ENCODE measurements at places on chromosomes 6 and 20. TPM values are rescaled to one million over a fixed set of nuclear protein-coding genes. Genes with fewer than 3 reads are reported as not detected.

GRCh38 chr6:141203902-141204575, 928.7 kb upstream of the GJE1 start:
- no peak for DNase-seq

- peak; percentile 25 for DNase-seq
Measured at GRCh38 chr6:107458672-107459282, 587 bp downstream of the PDSS2 start.

DNA sequence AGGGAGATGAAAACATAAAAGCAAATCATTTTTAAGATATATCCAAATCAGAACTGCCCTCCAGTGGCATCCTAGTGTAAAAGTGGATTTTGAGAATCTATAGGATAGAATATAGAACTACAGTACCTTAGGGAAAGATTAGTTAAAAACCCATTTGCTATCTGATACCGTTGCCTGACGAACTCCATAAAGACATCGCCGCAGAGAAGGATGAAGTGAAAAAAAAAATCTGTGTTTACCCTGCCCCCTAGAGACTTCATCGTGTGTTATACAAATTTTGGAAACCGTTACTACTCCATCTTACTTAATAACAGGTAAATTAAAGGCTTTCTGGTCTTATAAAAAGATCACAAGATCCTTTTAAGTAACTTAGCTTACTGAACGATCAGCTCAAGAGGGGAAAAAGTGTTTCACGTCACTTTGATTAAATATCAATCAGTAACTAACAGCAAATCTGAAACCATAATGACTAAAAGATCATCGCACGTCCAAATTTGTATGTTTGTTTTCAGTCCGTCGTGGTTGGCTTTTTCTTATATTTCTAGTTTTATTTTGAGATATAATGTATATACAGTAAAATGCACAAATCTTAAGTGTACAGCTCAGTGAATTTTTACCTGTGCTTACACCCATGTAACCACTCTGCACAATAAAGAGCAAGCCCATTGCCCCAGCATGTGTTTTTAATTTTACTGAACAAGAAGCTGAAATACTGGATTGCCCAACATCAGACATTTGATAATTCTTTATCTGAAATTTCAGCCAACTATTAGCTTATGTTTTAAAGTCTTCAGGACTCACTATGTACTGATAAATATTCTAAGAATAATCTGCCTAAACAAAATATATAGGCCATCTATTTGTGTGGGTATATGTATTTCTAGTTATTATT, 881 bp upstream of the MCM3 start:
- no peak for DNase-seq

- no peak for DNase-seq
Measured at GRCh38 chr20:1868856-1869255, 26.4 kb upstream of the SIRPA start.

- no peak for DNase-seq
Measured at GRCh38 chr6:132592855-132593254, 3.3 kb upstream of the TAAR5 start.

GRCh38 chr20:12217382-12217781, 299.7 kb downstream of the BTBD3 start:
- DNase-seq, result no peak

- DNase-seq, result no peak
Measured at GRCh38 chr6:38459291-38459690, 180.4 kb downstream of the BTBD9 start.

GRCh38 chr6:151069641-151070040, 170.1 kb upstream of the AKAP12 start:
- DNase-seq, result no peak

GRCh38 chr6:143845033-143845432, 1.9 kb downstream of the LTV1 start:
- DNase-seq, result no peak

DNA sequence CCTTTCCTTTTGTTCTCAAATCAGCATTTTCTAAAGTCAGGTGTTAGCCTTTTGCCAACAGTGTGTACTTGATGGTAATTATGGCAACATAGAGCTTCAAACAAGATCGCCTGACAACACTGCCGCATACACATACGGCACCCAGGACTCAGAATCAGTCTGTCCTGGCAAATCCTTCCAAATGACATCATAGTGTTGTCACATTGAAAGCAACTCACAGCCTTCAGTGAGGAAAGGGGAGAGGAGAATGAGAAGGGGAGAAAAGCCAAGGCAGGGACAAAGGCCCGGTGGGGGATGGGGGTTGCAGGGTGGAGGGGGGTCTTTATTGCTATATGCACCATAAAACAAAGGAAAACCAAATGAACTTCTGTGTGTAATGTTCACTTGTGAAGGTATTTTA, 65.7 kb upstream of the PTGIS start:
- no peak for DNase-seq

DNA sequence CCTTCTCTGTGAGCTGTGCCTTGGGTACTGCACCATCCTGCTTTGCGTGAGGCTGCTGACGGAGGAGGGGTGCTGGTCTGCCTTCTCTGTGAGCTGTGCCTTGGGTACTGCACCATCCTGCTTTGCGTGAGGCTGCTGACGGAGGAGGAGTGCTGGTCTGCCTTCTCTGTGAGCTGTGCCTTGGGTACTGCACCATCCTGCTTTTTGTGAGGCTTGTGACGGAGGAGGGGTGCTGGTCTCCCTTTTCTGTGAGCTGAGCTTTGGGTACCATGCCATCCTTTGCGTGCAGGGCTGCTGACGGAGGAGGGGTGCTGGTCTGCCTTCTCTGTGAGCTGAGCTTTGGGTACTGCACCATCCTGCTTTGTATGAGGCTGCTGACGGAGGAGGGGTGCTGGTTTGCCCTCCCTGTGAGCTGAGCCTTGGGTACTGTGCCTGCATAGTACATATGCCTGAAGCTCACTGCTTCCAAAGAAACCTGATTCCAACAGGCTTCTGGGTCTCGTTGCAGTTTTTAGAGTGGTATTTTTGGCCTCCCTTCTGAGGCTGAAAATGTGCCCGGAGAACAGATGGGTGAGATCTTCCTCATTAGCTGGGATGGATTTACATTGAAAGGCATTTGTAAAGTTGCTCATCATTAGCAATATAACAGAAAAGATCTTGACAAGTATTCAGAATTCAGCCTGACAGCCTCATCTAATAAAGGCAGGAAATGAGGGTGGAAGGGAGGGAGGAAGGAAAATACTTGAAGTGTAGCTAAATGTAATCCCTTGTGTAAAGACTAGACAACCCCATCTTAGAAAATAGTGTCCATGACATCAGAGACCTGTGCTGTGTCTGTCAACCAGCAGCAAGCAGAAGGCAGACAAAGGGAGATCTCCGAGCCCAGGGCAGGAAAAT, 46.8 kb upstream of the UNC93A start:
- DNase-seq, result no peak

- no peak for DNase-seq
Measured at GRCh38 chr6:111837641-111838500, 35.4 kb downstream of the FYN start.

DNA sequence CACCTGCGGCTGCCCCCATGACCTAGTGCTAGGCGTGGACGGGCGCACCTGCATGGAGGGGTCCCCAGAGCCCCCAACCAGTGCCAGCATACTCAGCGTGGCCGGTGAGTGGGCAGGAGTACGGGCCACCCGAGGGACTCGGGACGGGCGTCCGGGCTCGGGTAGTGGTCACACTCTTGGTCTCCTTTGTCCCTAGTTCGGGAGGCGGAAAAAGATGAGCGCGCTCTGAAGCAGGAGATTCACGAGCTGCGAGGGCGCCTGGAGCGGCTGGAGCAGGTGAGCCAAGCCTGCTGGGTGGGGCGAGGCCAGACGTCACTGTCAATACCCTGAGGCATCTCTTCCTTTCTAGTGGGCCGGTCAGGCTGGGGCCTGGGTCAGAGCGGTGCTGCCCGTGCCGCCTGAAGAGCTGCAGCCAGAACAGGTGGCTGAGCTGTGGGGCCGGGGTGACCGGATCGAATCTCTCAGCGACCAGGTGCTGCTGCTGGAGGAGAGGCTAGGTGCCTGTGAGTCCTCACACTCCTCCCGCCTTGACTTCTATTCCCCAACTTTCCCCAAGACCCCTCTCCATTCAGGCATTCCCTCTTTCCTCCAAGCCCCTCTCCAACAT, 2.9 kb downstream of the EGFL8 start:
- no peak for DNase-seq

DNA sequence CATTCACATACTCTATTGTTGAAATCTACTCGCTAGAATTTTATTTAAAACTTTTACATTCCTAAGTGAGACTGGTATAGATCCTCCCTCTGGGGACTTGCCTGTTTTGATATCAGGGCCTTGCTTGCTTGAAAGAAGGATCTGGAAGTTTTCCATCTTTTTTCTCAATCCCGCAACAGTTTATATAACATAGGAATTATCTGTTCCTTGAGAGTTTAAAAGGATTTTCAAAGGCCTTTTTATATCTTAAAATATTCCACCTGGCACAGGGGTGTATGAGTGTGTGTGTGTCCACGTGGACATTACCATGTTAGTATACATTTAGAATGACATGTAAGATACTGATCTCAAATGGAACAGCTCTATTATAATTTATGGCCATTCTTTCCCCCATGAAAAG, 96.3 kb downstream of the TRERF1 start:
- no peak for DNase-seq

DNA sequence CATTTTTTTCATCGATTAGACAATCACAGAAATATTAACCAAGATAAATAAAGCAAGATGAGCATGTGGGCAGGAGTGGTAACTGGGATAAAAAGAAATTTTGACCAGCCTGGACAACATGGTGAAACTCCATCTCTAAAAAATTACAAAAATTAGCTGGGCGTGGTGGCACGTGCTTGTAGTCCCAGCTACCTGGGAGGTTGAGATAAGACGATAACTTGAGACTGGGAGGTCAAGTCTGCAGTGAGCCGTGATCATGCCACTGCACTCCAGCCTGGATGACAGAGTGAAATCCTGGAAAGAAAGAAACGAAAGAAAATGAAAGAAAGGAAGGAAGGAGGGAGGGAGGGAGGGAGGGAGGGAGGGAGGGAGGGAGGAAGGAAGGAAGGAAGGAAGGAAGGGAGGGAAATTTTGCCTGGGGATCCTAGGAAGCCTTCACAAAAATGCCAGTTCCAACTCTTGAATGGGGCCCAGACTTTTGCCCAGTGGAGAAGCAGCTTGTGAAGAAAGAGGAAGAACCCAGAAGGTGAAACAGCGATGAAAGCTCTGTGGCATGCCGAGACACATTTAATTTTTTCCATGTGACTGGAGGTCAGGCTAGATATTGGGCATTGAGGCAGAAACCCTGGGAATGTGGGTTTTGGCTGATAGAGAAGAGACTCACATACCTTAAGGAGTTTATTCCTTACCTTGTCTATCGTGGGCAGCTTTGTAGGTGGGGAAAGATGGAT, 20.3 kb downstream of the CCDC170 start:
- DNase-seq, result no peak

DNA sequence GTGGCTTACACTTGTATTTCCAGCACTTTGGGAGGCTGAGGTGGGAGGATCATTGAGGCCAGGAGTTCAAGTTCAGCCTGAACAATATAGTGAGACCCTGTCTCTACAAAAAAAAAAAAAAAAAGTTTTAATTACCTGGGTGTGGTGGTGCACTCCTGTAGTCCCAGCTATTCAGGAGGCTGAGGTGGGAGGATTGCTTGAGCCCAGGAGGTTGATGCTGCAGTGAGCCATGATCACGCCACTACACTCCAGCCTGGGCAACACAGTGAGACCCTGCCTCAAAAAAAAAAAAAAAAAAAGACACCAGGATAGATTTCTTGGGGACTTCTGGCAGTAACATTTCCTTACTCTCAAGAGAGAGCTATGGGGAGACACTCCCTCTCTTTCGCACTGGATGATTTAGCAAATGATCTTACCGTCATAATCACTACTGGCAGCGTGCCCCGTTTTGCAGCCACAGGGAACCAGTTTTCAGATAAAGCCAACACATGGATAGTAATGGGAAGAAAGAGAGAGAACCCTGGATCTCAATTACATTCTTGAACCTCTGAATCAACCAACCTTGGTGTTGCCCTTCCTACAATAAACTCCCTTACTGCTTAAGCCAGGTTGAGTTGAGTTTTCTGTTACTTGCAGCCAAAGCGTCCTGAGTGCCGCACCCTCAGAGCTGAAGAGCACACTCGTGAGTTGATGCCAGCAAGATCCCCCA, 18.1 kb upstream of the PTPN1 start:
- DNase-seq, result no peak

DNA sequence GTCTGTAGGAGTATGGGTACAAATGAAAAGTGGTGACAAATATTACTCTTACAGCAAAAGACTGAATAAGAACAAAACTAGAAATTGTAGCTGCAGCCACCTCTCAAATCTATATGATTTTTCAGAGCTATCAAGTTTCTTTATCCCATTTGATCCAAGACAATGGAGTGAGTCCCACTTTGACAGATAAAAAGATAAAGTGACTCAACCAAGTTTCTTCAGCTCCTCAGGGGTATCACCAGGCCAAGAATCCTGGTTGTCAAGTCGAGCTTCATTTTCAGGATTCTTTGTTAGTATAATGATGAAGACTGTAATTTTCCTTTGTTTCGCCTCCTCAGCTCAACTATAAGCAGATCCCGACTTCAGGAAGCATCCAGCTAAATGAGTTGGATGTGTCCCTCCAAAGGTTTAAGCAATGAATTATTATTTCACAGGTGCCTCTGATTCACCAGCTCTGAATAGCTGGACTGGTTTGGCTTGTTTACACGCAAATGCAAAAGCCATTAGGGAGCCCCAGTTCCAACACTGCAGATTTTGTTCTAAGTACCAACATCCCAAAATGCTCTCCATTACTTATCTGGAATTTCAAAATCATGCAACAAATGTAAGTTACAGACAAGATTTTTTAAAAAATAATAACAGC, 238.9 kb downstream of the MAFB start:
- DNase-seq, result no peak

DNA sequence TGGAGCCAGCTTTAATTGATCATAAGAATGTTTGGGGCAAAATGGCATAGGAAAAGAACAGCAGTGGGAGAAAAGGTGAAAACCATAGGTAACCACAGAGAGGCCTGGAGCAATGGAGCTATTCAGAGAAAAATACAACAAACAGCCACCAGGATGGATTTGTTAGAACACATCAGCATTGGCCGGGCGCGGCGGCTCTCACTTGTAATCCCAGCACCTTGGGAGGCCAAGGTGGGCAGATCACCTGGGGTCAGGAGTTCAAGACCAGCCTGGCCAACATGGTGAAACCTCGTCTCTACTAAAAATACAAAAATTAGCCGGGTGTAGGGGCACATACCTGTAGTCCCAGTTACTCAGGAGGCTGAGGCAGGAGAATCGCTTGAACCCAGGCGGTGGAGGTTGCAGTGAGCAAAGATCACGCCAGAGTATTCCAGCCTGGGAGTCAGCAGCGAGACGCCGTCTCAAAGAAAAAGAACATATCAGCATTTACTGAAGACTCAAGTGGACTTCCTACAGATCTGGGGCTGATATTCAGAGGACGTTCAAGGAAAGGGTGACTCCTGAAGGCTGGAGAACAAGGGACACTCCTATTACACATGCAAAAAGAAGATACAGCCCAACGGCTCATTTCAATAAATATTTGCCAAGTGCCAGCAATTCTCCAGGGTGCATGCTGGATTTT, 20.2 kb downstream of the SNHG17 start:
- no peak for DNase-seq

GRCh38 chr6:138882369-138883017, 86.6 kb downstream of the ECT2L start:
- DNase-seq, result no peak

Gene POU5F1
- 0.49 TPM for total RNA-seq

Gene NRSN1
- total RNA-seq, result not detected

Gene GPLD1
- 7.4 TPM for total RNA-seq

Gene C4B
- 6.6 TPM for total RNA-seq

Gene UST
- total RNA-seq, result 2.9 TPM

Measured in progenitor cell of endocrine pancreas (in vitro differentiated cells).